ENCODE measurements at places on chromosomes 11 and 22.

DNA sequence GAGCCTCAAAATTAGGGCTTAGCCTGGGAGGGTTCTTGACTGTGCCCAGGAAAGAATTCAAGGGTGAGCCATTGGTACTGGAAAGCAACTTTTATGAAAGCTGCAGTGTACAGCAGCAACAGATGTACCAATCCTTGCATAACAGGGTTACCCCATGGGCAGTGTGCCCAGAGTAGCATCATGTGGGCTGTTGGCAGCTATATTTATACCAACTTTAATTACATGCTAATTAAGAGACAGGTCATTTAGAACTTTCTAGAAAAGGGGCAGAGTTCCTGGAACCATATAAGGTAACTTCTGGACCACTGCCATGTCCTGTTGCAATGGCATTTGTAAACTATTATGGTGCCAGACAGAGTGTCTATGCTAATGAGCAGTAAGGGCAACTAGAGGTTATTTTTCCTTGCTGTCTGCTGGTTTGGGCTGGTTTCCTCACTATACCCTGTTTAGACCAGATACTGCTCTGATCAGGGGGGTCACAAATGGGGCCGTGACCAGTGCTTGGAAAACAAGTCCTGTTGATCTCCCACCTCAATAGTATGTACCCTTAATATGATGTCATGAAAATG, 1120.5 kb upstream of the RAG2 start:
- no peak for DNase-seq

GRCh38 chr22:42335839-42336378, 65.5 kb upstream of the TCF20 start:
- DNase-seq: no peak

DNA sequence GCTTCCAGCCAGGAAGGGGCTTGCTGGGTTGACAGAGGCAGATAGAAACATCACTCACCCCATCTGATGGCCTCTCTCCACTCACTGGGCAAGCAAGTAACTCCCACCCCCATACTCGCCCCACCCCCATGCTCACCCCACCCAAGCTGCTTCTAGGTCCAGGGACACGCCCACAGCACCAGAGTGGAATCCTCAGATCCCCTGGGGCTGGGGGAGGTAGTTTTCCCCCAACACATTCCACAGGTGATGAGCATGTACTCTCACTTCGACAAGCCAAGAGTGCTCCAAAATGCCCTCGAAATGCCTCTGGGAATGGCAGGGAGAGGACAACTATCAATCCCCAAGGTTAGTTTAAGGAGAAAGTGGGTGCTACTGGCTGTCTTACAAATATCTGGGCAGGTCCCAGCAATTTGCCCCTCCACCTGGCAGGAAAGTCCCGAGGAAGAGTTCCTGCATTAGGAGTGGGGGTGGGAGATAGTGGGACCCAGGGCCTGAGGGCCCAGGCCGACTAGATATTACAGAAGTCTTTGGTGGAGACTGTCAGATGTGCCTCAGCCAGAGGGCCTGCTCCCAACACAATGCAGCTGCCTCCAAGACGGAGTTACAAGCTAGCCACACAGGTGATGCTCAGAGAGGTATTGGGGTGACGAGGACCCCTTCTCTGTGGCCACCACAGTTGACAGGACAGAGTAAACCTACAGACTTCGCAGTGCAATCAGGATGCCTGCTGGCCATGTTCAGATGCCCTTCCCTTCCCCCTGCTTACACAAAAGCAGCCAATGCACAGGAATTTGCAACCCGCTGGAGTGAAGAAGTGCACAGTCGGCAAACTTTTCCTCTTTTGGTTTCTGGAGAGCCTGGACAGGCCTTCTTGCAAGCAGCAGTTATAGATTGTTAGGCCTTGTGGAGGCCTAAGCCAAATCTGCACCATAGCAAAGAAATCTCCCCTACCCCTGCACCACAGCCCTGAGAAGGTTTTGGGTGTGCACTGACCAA, 2.9 kb upstream of the LMO1 start:
- peak; percentile 29 for DNase-seq

GRCh38 chr11:27656320-27656719, 43.9 kb downstream of the BDNF start:
- no peak for DNase-seq

DNA sequence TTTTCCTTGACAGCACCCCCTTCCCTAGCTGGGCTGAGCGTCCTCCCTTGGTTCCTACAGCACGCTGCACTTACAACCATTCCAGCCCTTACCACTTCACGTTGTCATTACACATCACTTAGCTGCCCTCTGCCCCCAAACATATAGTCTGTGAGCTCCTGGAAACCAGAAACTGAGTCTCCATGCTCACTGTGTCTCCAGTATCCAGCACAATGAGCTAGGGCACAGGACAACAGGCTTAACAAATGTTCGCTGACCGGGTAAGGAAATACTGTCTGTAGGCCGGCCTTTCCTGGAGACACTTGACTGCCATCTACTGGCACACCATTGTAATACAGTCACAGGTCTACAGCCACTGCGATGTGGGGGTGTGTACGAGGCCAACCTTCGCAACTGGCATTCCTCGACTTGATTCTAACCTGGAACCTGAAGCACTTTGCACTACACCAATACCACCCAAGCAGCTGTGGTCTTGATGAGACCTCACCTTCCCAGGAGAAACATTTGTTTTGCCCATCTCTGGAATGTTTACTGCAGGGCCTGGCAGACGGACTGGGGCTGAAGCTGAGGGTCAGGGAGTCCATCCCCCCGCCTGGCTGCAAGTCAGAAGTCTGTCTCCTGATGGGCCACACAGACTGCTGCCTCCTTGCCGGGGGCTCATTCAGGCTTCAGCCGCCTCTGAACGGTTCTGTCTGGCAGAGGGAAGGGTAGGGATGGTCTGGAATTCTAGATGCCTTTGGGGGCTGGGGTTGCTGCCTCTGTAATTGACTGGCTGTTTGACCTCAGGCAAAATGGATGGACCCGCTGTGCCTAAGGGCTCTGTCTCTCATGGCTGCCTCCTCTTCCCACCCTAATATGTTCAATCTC, 72.0 kb downstream of the SYN3 start:
- peak; percentile 79 for DNase-seq

DNA sequence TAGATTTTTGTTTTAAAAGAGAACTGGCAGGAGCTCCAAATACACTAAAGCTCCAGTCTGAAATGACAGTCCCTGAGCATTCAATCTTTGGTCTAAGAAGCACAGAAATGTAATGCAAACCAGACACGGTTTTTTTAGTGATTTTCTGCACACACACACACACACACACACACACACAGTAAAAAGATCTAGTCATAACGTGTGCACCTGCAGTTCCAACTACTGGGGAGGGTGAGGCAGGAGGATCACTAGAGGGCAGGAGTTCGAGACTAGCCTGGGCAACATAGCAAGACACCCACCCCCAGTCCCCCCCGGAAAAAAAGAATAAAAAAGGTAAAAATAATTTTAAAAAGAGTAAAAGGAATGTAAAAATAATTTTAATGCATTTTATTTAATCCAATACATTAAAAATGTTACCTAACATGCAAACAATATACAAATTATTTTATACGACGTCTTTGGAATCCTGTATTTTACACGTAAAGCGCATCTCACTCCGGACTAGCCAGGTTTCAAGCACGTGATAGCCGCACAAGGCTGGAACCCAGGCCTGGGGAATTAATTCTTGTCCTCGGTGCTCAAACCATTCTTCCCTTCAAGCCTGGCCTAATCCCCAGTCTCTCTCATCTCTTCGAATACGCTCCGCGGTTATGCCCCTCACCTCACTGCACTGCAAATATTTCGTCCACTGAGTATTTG, 762 bp upstream of the TBC1D22A start:
- DNase-seq: peak; percentile 22

DNA sequence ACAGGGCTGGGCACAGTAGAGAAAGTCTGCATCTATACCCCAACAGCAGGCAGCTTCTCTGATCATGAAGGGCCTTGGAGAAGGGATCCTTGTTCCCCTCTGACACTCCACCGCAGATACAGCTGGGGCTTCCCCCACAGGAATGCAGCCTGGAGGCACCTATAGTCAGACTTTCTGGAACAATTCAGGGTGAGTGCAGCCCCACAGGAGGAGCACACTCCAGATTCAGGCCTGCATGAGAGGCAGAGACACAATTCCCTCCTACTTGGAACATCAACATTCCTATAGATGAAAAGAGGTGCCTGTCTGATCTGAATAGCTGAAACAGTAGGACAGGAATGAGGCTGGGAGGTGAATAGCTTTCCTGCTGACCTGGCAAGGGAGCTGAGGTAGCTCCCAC, 1298.0 kb upstream of the CNTN5 start:
- no peak for DNase-seq

- no peak for DNase-seq
Observed at GRCh38 chr11:111707039-111707690, 59.0 kb downstream of the PPP2R1B start.

GRCh38 chr22:36682811-36683210, 20.7 kb downstream of the CACNG2 start:
- no peak for DNase-seq

GRCh38 chr11:73246303-73246702, 25.8 kb upstream of the P2RY6 start:
- no peak for DNase-seq

DNA sequence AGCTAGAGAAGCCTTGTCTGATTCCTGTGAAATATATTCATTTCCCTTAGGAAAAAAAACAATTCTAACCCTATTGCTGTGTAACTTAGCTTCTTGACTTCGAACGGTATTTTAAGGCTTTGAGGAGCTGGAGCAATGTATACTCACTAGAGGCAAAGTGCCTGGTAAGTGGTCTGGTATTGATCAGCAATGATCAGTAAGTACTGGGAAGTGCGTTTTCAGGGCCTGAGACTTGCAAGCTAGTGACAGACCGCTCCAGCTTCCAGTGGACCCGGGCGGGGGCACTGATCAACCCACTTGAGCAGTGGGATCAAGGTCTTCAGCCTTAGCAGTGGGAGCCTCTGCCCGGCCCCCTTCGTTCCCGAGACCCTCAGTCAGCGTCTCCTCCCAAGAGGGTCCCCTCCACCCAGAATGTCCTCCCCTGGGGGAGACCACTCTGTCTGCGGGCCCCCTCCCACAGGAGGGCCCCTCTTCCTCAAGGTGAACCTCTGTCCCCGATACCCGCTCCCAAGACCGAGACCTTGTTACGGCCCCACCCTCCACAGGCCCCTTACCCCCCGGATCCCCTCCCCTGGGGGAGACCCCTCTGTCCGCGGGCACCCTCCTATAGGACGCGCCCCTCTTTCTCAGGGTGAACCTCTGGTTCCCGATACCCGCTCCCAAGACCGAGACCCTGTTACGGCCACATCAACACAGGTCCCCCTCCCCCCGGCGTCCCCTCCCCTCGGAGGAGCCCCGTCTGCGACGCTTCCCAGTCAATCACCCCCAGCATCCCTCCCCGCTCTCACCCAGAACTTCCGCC, 452 bp upstream of the ATXN10 start:
- peak; percentile 68 for DNase-seq

GRCh38 chr22:45783690-45784089, 112.1 kb downstream of the ATXN10 start:
- no peak for DNase-seq

- DNase-seq: peak; percentile 82
Observed at GRCh38 chr11:57349491-57350274, 11.5 kb downstream of the P2RX3 start.

GRCh38 chr11:32297611-32298011, 137.7 kb downstream of the WT1 start:
- DNase-seq: no peak

- DNase-seq: peak; percentile 32
Observed at GRCh38 chr11:73182824-73183321, 35.2 kb upstream of the P2RY2 start.

GRCh38 chr22:37818409-37819104, 4.6 kb upstream of the GALR3 start:
- no peak for DNase-seq

Data from suprapubic skin (tissue), 4 donors.